Ureter (tissue), 1 donor: ENCODE measurements at places on chromosomes 6 and 20. TPM values are rescaled to one million over a fixed set of nuclear protein-coding genes. Genes with fewer than 3 reads are reported as not detected.

The E2F1 gene
- total RNA-seq = 2.0 TPM

- no peak for DNase-seq
Measured at GRCh38 chr20:51023617-51024155, 779 bp upstream of the KCNG1 start.

GRCh38 chr6:70225055-70225454, 77.8 kb downstream of the COL9A1 start:
- DNase-seq = no peak

DNA sequence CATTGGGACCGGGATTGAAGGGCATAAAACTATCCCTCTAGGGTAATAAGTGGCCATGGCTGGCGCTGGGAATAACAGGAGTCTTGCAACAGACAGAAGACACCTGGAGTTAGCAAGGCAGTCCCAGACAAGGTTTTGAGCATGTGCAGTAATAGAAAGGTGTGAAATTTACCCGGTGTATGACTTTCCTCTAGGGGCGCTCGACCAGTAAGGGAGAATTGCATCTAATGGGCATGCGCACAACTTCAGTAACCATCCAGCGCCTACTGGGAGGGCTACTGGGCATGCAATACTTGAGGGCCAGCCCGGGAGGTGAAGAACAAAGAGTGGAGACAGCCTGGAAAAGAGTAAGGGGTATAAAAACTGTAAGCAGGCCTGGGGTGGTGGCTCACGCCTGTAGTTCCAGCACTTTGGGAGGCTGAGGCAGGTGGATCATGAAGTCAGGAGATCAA, 32.7 kb downstream of the SERPINB6 start:
- DNase-seq = no peak

DNA sequence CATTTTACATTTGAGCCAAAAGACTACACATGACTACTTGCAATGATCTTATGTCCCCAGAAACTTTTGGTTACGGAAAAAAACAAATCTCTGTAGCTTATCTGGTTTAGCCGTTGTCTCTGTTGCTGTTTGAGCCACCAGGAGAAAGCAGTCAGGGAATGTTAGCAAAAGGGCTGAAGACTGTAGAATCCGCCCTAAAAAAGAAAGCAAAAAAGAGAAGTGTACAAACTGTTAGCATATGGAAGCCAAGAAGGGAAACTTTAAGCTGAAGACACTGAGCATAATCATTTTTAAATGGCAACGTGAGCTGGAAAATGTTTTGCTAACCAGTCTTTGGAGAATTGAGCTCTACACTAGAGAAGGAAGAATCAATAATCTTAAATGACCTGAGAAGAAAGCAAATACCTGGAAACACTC, 69.9 kb upstream of the MYLIP start:
- DNase-seq = no peak

GRCh38 chr6:75024828-75025227, 181.0 kb downstream of the COL12A1 start:
- no peak for DNase-seq
